ENCODE measurements at places on chromosomes 3 and 15.

DNA sequence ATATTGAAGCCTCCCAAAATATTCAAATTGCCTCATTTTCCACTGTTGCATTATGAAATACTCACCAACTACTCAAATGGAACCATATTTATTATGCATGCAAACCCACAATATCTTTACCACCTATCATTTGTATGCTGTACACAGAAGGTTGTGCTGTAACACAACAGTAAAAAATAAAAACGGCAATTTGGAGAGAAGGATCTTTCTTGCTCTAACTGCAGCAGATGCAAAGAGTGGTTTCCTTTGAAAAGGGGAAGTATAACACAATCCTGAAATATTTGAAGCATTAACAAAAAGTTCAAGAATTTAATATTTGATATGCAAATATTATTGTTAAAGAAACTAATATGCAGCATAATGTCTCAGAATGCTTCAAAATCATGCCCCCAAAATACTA is 244.5 kb upstream of the SUCLG2 start:
- peak; percentile 64 for DNase-seq

DNA sequence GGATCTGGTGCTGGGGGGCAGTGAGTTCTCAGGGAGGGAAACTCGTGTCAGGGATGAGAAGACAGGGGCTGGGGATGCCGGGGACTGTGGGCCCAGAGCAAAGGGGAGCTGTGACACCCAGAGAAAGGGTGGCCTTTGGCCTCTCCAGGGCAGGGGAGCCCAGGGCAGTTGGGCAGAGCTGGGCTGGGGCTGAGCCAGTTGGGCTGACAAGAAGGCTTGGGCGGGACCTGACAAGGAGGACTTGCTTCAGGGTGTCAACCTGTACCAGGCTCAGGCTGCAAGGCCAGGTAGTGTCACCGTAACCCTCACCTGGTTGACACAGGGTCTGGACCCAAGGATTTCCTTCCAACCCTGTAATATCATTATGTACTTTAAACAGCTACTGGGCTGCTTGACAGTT is 13.2 kb upstream of the ANPEP start:
- no peak for DNase-seq

GRCh38 chr3:150079029-150079739 is 108.5 kb upstream of the PFN2 start:
- DNase-seq = no peak

DNA sequence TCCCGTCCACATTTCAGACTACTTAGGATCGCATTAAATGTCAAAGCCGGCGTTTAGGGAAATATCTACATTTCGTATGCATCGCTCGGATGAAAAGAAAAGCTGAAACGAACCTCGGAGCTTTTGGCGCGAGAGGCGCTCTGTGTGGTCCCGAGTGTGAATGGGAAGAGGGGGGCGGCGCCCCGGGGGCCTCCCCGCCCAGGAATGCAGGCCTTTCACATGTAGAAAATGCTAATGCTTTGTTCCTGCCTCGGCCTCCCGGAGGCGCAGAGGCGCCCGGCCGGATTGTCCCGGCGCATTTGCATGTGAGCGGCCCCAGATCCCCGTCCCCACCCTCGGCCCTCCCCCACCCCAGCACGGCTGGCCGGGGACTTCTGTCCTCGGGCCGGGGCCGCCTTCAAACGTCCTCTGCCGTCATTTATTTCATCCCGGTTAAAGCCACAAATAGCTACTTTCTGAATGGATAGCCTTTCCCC is 37.0 kb upstream of the TRIM71 start:
- DNase-seq = no peak

GRCh38 chr3:46349484-46350261 is 4.2 kb upstream of the CCR2 start:
- DNase-seq = peak; percentile 91

DNA sequence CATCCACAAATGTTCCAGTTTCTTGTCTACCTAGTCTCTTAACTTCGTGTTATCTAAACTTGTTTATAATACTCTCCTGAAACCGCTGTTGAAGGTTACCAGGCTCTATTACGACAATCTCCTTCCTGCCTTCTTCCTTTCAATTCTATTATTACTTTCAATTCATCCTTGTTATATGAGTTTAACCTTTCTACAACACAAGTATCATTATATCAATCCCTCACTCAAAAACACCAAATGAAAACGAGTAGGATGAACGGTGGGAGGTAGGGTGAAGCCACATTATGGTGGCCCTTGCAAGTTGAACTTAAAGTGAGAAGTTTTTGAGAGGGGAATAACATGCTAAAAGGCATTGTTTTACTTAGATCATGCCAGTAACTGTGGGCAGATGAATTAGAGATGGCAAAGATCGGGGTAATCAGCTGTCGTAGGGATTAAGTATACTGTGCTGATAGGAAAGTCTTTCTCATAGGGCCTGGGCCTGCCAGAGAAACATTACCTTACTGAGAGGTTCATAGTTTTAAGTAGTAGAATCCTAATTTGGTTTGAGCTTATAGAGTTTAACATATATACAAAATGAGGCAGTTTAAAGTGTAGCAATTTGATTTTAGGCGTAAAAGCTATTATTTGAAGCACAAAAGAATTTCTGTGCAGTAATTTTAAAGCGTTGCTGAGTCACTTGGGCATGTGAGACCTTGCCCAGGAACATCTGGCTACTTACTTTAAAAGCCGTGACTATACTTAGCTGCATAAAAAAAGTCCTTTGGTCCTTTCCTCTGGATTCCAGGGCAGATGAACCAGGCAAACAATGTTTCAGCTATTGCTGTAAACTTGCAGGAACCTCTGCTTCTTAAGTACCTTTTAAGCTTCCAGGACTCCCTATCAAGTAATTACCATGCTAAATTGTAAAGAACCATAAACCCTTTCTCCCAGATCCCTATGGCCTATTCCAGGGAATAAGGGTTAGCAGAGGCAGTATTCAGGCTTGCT is 3.3 kb upstream of the CEP97 start:
- DNase-seq = peak; percentile 38

DNA sequence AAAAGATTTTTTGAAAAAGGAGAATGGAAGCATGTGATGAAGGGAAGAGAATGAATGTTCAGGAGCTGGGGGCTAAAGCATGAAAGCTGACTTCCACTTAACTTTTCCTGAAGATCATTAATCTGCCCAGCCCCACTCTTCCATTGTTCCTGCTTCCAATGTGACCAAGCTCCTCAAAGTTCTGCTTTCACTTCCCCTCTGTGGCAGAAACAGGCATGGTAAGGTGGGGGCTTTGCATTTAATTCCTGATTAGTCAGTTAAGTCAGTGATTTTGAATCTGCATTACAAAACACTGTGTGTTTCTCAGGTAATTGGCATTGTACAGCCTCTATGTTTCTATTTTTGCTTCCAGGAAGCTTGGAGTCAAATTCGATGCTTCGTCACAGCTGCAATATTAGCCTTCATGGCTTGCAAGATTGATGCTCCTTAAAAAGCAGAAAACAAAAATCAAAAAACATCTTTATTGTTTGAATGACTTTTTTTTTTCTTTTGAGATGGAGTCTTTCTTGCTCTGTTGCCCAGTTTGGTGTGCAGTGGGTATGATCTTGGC is 7.3 kb upstream of the TM6SF1 start:
- peak; percentile 55 for DNase-seq

- DNase-seq = no peak
Measured at GRCh38 chr3:161187046-161187445, 34.1 kb upstream of the NMD3 start.

DNA sequence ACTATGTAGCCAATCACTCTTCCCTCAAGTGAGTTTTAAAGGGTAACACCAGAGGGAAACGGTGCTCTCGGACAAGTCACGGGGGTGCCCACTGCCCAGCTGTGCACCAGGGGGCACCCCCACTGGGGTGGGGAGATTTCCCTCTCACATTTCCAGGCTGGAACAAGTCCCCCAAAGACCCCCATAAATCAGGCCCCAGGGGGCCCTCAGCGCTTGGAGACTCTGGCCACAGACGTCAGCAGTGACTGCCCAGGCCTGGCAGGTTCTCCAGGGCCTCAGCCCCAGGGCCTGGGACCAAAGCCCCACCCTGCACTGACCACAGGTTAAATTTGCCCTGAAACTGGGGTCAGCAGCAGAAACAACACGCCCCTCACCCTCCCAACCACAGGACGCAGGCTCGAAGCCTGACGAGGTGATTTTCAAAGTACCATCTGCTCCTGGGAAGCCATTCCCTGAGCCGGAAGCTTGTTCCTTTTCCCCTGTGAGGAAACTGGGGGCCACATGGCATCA is 17.0 kb downstream of the XXYLT1 start:
- DNase-seq = no peak

GRCh38 chr3:61858054-61858453 is 296.7 kb downstream of the PTPRG start:
- peak; percentile 2 for DNase-seq

- no peak for DNase-seq
Measured at GRCh38 chr3:23776352-23776891, 29.3 kb upstream of the UBE2E1 start.

GRCh38 chr3:45034612-45035252 is 8.6 kb downstream of the CLEC3B start:
- DNase-seq = peak; percentile 90

DNA sequence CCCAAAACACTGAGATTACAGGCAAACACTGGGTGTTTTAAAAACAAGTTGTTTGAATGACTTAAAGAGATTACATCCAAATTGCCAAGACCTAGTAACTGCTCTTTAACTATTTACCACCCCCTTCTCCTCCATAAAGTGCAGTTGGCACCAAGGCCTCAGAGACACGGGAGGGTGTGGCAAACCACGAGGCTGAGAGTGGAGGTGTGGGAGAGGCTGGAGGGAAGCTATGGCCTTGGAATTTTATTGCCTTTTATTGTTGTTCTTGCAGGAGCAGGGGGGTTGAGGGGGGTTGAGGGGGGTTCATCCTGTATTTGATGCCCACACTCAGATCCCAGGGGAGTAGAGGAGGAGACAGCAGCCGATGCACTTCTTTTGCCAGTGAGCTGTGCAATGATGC is 75.9 kb upstream of the CTDSPL start:
- DNase-seq = no peak

- DNase-seq = no peak
Measured at GRCh38 chr3:23580096-23580713, 225.6 kb upstream of the UBE2E1 start.

DNA sequence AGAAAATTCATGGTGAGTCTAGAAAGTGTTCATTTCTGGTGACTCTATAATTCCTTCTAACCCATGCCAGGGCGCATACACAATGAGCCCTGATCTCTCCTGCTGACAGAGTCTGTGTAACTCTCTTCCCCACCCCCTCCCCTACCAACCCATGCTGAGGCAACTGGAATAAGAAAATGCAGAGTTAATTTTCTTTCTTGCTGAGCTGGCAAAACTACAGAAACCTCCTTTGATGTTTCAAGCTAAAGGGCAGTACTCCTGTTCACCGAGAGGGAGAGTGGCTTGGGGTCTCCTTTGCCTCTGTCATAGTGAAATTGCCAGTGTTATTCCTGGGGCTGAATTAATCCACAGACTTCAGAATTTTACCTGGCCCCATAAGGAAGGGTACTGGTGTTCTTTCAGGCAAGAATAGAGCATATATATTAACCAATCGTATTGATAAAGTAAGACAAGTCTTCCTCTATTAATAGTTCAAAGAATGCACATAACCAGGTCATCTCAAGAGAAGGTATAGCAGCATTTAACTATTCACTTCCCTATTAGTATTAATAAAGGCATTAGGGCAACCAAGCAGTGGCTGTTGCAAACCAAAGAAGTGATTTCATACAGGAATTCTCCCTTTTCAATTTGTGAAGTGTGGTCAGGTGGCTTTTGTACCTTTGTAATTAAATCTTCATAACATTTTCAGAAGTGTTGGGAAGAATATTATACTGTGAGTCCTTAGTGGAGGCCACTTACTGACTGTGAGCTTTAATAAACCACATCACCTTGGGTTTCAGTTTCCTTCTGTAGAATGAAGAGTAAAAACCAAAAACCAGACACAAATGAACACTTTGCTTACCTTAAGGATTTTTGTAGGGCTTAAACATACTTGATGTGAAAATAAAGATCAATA is 4.1 kb downstream of the GAP43 start:
- no peak for DNase-seq

GRCh38 chr3:14508505-14508819 is 31.7 kb downstream of the GRIP2 start:
- DNase-seq = no peak

GRCh38 chr15:89143503-89144162 is 55.4 kb downstream of the ABHD2 start:
- peak; percentile 94 for DNase-seq

- DNase-seq = peak; percentile 56
Measured at GRCh38 chr3:134374105-134374790, at the start of gene AMOTL2. AMOTL2 (minus strand) TSS chr3:134374447; CDS start chr3:134371433, 3,014 bp downstream.

- DNase-seq = no peak
Measured at GRCh38 chr3:49298511-49298910, 21.5 kb upstream of the C3orf62 start.

- peak; percentile 34 for DNase-seq
Measured at GRCh38 chr3:115341208-115341607, 194.1 kb upstream of the ZBTB20 start.

DNA sequence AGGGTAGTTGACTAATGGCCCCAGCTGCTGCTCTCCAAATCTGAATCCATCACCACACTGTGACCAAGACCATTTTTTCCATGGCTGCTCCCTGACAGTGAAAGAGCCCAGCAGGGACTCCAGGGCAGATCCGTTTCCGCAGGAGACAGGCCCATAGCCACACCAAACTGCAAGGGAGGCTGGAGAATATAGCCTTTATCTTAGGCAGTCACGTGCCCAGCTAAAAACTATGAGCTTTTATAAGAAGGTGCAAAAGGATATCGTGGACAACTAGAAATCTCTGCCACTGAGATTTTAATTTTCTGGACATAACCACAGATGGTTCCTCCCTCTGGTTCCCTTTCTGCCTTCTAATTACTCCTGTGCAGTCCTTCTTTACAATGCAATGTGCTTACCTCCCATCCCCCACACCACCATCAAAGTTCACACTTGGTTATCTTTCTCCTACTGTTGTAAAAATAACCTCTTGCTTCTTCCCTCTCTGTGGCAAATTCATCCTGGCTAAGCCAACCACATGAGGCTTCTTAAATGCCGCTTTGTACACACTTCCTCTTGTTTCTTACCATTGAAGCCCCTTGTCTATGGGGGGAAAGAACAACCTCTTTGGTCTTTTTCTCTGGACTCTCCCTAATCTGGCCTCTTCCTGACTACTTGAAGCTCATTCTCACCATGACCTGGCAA is 233.7 kb downstream of the SHQ1 start:
- peak; percentile 96 for DNase-seq

- no peak for DNase-seq
Measured at GRCh38 chr15:39580485-39581241, at the start of gene THBS1. THBS1 (plus strand) TSS chr15:39581079; CDS start chr15:39581858, 779 bp downstream.

DNA sequence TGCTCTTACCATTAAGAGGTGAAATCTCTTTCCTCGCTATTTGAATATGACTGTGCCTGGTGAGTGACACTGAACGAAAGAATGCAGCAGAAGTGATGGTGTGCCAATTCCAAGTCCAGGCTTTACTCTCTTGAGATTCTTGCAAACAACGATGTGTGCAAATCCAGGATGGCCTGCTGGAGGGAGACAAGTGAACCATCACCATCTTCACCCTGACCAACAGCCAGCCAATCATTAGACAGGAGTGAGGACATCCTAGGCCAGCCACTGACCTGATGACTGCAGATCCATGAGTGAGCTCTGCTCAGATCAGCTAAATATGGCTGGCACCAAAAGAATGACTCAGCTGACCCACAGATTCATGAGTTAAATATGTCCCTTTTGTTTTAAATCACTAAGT is 878.0 kb downstream of the PDCD6IP start:
- no peak for DNase-seq

GRCh38 chr3:132022914-132023313 is 11.9 kb downstream of the CPNE4 start:
- DNase-seq = no peak

Data from MV-4-11 (cell line).